Kidney (tissue), 22 donors: ENCODE measurements at places on chromosomes 6 and 20. TPM values are rescaled to one million over a fixed set of nuclear protein-coding genes. Genes with fewer than 3 reads are reported as not detected.

Gene STMND1
- not detected for total RNA-seq

Gene PPP1R3G
- 1.9 TPM for total RNA-seq

Gene SYCP2L
- total RNA-seq, result 1.5 TPM

- DNase-seq, result peak; percentile 57
Measured at GRCh38 chr20:17648791-17649730, 33.0 kb downstream of the RRBP1 start.

GRCh38 chr6:2477250-2477649, 231.8 kb upstream of the GMDS start:
- no peak for DNase-seq

DNA sequence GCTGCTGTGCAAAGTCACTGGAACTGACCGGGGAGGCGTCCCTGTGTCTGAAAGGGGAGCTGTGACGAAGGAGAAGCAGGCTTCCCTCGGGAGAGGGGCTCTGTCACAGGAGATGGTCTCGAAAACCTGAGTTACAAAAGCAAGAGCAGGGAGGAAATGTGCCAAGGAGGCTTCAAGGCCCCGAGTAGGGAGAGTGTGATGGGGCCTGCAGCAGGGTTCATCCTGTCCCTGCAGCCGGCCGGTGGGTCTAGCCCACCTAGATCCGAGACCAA, 16.7 kb downstream of the DYNLT1 start:
- no peak for DNase-seq
